Suppressor macrophage treated with lipopolysaccharide for 4 hours (primary cell): ENCODE measurements at places on chromosomes 3 and 15.

DNA sequence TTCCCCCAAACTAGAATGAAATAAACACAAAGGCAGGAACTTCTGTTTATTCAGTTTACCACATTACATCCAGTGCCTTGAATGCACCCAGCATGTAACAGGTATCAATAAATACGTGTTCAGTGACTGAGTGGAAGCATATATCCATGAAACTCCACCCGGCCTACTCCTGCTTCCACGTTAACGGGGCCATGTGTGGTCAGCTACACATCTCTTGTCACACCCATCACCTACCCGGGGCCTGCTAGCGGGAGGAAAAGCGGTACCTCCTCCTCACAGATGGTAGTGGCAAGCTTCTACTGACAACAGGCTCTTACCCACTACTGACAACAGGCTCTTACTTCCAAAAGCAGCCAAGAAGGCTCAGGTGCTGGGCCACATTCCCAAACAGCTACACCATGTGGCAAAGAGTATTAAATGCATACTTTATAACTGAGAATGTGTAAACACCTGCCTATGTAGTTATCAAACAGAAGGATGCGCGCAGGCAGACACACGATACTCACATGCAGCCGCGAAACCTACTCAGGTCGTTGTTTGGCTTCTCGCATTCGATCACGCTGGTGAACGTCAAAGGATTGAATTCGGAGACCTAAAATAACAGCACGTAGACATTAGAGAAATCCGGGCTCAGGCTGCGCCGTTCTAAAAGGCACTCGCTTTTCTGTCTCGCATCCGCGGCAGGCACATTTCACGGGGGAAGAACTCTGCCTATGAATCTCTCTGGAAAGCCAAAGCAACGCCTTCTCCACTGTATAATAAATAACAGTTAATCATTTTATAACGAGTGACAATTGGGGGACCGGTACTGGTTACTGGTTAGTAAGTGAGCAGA lies 127.4 kb downstream of the ATP10A start:
- DNase-seq = no peak

- no peak for DNase-seq
Observed at GRCh38 chr15:43989938-43990337, 163.1 kb downstream of the WDR76 start.

GRCh38 chr15:56794165-56794552 lies 60.9 kb upstream of the ZNF280D start:
- DNase-seq = no peak

DNA sequence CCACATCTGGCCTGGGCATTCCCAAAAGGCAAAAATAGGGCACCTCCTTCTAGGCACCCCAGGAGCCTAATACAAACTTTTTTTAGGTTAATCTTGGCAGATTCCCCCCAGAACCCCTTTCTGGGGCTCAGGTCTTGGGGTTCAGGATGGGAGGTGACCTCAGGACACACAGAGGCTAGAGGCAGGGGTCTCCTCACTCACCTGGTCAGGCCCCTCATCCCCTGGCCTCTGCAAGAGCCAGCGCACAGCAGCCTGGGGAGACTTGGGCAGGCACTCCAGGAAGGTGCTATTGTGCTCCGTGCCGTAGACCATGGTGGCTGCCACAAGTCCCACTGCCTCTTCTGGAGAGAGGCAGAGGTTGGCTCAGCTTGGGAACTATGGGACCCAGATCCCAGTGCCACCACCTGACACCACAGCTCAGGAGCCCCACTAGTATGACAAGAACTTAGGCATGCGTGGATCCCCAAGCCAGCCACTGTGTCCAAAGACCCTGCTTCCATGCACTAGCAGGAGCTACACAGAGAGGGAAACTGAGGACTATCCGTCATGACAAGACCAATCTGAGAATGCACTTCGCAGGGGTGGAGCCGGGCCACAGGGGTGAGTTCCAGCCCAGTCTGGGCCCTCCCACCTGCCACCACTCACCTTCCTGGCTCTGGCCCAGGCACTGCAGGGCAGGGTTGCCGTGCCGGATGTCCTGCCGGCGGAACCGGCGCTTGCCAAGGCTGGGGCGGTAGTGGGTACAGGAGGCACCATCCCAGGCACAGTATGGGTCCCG lies 7.4 kb downstream of the SEMA3G start:
- no peak for DNase-seq

DNA sequence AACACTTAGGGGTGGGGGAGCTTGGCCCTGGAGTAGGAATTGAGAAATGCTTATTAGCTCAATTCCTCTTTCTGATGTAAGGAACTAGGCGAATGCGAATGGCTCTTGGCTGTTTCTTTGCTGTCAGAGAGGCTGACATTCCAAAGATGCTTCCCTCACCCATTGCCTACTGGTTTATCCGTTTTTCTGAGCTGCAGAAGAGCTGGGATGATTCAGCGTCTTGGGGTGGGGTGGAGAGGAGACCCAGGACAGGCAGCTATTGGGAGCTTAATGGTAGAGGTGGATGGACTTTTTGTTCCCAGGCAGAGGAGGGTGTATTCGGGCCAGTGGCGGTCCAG lies 9.8 kb downstream of the PLEKHO2 start:
- DNase-seq = peak; percentile 85

DNA sequence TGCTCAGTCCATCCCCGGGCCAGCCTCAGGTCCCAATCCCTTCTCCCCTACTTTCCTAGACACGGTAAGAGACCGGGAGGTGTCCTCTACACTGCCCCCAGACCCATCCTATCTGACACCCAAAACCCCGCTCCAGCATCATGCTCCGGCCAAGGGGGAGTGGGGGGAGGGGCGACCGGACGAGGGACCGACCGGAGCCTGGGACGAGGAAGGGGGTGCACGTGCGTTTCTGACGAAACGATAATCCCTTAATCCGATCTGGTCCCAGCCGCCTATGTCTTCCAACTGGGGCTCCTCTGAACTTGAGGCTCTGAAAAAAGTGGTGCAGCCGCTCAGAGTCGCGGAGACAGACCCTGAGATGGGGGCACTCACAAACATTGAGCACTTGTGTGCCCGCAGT lies 494 bp downstream of the CPLX3 start:
- no peak for DNase-seq

DNA sequence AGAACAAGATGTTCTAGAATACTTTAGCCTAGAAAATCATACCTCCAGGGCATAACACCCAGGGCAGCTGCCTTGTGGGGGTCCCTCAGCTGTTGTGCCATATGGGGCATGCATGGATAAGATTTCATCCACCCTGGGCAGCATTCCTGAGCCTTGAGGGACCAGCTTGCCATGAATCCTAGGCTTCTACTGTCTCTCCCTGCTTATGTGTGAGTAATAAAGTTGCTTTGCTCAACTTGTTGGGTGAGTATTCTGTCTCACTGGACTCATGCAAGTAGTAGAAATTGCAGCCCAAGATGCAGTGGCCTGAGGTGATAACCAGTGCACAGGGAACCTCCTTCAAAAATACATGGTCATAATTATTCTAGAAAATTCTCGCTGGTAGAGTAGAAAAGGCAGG lies 52.1 kb upstream of the EPHB1 start:
- no peak for DNase-seq

DNA sequence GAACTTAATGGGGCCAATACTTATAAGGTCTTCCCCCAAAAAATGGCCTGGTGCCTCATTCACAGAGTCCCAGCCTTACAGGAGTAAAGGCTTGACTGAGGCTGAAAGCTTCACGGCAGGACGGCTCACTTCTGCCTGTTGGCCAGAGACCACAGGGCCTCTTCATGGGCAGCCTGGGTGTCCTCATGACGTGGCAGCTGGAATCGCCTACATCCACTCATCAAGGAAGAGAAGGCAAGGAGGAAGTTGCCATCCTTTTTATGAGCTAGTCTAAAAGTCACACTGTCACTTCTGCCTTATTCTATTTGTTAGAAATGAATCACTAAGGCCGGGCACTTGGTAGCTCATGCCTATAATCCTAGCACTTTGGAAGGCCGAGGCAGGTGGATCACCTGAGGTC lies 89.3 kb upstream of the DGKG start:
- DNase-seq = peak; percentile 82

DNA sequence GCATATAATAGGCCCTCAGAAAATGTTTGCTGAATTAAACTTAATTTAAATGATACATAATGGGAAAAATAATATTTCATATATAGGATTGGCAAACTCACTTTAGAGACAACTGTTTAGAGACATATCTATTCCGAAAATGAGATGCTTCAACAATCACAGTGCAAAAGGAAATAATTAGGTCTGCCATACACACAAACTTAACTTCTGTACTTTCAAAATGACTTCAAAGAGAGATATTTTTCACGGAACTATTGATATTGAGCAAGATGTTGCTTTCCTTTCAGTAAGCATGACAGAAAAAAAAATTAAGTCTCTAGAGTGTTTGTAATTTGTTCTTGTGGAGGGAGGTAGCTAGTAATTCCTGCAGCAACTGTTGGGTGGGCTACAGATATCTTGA lies 769.5 kb downstream of the TUSC7 start:
- DNase-seq = no peak

DNA sequence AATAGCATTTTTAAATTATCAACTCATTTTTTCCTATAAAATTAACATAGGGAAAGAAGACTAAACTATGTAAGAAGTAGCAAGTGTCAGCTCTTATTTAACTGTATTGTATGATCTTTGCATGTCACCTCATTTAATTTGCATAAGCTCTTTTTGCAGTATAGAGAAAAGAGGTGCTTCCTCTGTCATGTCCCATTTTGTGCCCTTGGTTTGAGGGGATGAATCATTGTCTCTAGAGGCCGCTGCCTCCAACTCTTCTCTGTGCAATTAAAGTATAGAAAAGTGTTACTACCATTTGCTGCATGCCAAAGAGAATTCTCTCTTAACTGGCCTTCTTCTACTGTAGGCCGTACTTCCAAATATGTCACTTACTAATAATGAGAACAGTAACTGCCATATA lies 93.4 kb downstream of the LRRC28 start:
- no peak for DNase-seq

- DNase-seq = no peak
Observed at GRCh38 chr15:43958861-43959330, 132.1 kb downstream of the WDR76 start.

- peak; percentile 58 for DNase-seq
Observed at GRCh38 chr3:156816091-156816793, 9.9 kb upstream of the LEKR1 start.

DNA sequence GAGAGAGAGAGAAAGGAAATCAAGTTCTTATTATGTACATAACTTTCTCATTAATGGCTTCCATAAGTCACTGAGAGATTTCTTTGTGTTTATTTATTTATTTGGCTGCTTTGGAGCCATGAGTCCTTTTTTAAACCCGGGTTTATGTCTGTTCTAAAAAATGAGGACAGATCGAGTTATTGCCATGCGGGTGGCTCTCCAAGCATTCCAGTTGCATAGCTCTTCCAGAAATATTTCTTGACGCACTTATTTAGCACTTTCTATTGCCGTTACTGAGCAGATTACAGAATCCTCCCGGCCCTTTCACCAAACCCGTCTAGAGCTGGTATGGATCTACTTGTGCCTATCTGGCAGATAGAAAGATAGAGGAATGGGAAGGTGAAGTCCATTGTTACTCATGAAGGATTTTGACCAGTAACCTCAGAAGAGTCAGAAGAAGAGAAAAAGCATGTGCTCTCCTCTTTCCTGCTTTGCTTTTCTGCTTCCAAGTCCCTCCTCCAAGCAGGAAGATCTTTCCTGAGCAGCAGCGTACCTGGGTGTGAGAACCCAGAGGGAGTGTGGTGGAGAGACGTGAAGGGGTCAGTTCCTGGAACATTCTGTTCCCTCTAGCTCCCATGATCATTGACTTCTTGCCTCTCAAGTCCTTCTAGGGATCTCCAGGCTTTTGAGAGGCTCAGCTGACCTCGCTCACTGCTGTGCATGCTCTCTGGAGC lies 112.8 kb downstream of the LPP start:
- no peak for DNase-seq

- DNase-seq = no peak
Observed at GRCh38 chr3:192481638-192482037, 245.7 kb downstream of the FGF12 start.

- DNase-seq = no peak
Observed at GRCh38 chr15:59401824-59402569, 29.3 kb upstream of the MYO1E start.

DNA sequence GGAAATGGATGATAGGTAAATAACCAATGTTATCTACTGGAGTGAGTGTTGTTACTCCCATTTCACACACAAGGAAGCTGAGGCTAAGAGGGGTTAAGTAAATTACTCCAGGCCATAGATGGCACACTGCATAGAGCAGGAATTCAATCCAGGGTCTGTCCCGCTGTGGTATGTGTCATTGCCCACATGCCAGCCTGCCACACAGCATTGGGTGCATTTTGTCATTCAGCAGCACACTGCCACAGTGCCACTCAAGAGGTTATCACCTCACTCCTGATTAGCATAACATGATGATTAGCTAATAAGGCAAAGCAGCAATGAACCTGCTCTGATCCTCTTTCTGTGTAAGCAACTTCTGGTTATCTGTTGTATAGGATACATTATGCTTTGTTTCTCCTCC lies 157.4 kb upstream of the CTNNB1 start:
- no peak for DNase-seq

- DNase-seq = no peak
Observed at GRCh38 chr3:20230954-20231353, 44.9 kb upstream of the SGO1 start.

GRCh38 chr15:58517682-58518525 lies 86.1 kb downstream of the LIPC start:
- DNase-seq = peak; percentile 80

DNA sequence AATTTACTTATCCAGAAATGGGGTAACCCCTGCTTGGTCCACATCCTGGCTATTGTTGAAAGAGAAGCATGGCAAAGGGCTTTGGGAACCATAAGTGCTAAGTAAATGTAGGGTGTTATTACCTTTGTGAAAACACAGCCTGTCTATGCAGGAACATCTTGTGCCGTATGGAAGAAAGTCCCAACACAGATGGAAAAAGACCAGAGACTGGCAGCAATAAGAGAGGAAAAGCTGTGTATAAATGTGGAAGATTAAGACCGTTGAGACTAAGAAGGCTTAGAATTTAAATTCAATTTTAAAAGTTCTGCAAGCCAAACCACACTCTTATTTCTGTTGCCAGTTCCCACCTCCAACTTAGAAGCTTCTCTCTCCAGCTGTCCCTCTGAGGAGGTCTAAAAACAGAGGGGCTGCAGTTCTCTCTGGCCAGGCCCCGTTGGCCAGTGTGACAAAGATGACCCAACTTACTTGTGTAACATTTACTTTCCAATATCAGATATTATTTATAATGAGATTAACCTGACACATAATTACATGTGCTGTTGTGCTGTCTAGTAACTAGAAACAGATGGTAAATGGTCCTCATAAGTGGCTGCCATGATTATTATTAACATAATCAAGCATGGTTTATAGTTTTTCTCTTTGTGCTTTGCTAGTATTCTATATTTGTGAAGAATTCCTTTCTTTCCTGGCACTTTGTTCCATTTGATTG lies 7.0 kb downstream of the MINDY4B start:
- no peak for DNase-seq

- peak; percentile 79 for DNase-seq
Observed at GRCh38 chr3:153209596-153209995, 47.6 kb downstream of the RAP2B start.

DNA sequence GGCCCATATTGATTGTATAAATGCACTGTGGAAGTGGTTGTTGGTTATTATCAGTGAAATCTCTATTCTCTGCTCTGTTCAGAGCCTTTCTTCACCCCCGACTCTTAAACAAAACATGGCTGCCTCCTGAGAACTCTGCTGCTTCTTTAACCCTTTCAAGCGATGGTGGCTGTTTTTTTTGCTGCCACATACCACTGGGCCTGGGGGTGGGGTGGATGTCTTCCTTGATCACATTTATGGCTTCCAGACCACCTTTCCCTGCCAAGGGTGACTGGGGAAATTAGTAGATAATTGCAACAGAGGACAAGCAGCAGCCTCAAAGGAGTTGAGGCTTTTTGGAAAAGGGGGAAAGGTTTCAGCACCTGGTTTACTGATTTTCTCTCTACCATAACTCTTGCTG lies 32.8 kb downstream of the YEATS2 start:
- no peak for DNase-seq
